ENCODE measurements at places on chromosomes 5 and 9.

DNA sequence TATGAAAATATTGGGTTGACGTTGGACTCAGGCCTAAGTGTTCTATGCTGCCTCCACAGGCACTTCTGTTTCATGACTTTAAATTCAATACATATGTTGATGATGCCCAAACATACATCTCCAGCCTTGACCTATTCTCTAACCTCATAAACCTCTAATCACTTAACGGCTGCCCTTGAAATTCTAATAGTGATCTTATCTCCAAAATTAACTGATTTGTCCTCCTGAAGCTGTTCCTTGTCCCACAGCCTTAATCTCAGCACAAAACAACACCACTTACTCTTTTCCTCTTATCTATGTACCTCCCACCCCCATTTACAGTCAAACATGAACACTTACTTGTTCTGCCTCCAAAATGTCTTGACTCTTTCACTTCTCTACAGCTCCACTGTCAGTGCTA lies 43.3 kb downstream of the FGF10 start:
- DNase-seq: no peak

DNA sequence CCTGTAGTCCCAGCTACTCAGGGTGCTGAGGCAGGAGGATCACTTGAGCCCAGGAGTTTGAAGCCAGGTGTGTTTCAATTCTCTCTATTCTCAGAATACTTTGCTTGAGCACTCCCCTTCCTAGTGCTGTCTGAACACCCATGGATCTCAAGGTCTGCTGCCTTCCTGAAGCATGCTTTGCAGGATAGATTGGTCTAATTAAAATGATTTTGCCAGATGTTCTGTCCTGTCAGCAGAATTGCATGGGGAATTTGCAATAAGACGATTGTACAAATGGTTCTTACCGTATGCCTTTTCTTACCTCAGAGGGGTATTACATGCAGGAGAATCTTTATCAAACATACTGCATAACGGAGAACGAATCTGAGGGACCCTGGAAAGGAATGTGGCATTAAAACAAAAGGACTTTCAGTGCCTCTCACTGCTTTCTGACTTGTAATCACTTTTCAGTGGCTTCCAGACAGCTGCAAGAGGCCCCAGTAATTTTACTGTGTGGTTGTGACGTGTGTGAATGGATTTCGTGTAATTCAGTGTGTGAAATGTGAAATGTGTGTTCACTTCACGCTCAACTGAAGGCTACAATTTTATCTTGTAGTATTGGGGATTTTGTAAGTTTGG lies 587.2 kb upstream of the SEMA6A start:
- no peak for DNase-seq

- no peak for DNase-seq
Observed at GRCh38 chr9:107173422-107174180, 109.5 kb upstream of the RAD23B start.

GRCh38 chr9:110041452-110041851 lies 166.5 kb downstream of the C9orf152 start:
- DNase-seq: no peak

GRCh38 chr5:14216902-14217301 lies 73.8 kb downstream of the TRIO start:
- DNase-seq: no peak

DNA sequence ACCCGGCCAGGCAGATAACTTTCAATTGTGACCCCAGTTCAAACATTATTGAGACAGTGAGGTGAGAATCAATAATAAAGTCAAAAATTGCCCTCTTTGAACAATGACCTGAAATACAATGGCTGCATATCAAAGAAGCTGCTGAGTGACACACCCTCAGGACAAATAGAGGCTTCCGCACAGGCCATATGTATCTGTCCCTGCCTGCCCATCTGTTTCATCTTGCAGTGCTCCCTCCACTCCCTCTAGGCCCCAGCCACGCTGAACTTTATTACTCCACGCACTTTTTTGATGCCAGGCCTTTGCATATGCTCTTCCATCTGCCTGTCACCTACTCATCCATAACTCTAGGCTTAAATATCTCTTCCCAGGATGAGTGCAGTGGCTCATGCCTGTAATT lies 15.9 kb upstream of the PFDN1 start:
- DNase-seq: no peak

Data from left ventricle myocardium superior (tissue), 1 donor.